ENCODE measurements at places on chromosomes 3 and 15. TPM values are rescaled to one million over a fixed set of nuclear protein-coding genes. Genes with fewer than 3 reads are reported as not detected.

DNA sequence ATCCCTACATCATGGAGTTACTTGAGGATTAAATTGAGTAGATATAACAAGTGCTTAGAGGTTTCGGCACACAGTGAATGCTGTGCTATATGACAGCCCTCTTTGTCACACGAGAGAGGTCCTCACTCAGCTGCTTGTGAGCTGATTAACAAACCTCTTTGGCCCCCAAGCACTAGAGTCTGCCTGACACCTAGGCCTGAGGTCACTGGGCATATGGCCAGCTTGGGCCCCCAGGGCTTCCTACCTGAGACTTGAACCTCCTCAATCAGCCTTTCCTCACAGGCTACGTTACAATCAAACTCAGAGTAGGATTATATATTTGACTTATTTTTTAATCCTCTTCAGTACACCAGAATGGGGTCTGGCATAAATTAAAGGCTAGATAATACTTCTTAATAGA lies 88.8 kb downstream of the WDR72 start:
- no peak overlapping the region for H3K27ac ChIP-seq
- H3K36me3 ChIP-seq, result no peaks in the 10 kb centered on the region
- no peak overlapping the region for H3K4me3 ChIP-seq
- no peak for DNase-seq
- H3K4me1 ChIP-seq, result no peaks in the 10 kb centered on the region
- no peaks in the 10 kb centered on the region for H3K27me3 ChIP-seq

PLAAT1 gene
- not detected for total RNA-seq

DIS3L gene
- 23.6 TPM for total RNA-seq

GRCh38 chr3:399647-400046 lies 203.1 kb downstream of the CHL1 start:
- H3K27ac ChIP-seq, result no peak overlapping the region
- no peak for DNase-seq
- H3K4me3 ChIP-seq, result no peak overlapping the region

DNA sequence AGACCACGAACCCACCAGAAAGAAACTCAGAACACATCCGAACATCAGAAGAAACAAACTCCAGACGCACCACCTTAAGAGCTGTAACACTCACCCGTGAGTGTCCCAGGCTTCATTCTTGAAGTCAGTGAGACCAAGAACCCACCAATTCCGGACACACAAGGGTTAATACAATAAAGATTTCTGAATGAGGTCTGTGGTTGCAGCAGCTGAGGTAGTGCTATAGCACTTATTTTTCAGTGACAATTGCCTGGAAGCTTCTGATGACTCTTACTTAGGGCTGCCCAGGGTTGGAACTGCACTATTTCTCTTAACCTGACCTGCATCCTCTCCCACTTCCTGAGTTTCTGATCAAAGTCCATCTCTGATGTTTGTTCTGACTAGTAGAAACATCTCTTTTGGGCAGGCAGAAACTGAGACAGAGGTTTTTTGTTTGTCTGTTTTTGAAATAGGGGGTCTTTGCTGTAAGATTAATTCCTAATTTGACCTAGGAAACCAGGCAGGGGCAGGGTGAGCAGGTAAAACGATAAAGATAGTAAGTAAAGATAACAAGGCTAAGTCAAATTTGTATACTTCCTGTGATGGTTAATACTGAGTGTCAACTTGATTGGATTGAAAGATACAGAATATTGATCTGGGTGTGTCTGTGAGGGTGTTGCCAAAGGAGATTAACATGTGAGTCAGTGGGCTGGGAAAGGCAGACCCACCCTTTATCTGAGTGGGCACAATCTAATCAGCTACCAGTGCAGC lies 169.1 kb downstream of the GAP43 start:
- peak overlapping the region; percentile 19 for H3K4me3 ChIP-seq
- no peaks in the 10 kb centered on the region for H3K27me3 ChIP-seq
- DNase-seq, result peak; percentile 60
- H3K4me1 ChIP-seq, result peaks cover 33% of the 10 kb centered on the region
- H3K27ac ChIP-seq, result peak overlapping the region; percentile 65

DNA sequence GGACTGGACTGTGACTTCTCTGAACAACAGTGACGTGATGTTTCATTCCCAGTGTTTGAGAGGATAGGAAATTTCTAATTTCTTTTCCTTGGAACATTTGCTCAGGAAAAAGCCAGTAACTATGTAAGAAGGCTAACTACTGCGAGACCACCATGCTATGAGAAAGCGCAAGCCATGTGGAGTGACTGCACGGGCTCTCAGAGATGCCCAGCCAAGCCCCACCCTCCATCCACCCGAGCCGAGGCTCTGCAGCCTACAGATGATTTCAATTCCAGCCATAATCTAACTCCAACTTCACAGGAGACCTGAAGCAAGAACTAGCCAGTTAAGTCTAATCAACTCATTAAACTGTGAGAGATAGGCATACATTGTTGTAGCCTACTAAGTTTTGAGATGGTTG lies 124.3 kb downstream of the GREM1 start:
- DNase-seq, result no peak
- H3K36me3 ChIP-seq, result no peaks in the 10 kb centered on the region
- peaks cover 4% of the 10 kb centered on the region for H3K27me3 ChIP-seq
- no peak overlapping the region for H3K4me3 ChIP-seq

GP5 gene
- total RNA-seq, result 0.83 TPM

CDHR4 gene
- total RNA-seq, result not detected

PAQR9 gene
- total RNA-seq, result not detected

GRCh38 chr15:23035964-23036566 lies 3.3 kb downstream of the TUBGCP5 start:
- peaks cover 36% of the 10 kb centered on the region for H3K36me3 ChIP-seq
- no peak overlapping the region for H3K4me3 ChIP-seq
- H3K27me3 ChIP-seq, result no peaks in the 10 kb centered on the region
- DNase-seq, result peak; percentile 78
- H3K27ac ChIP-seq, result no peak overlapping the region

All from activated CD8-positive, alpha-beta T cell treated with anti-CD3 and anti-CD28 coated beads for 36 hours (primary cell).